ENCODE measurements at places on chromosomes 11 and 22.

GRCh38 chr11:9577556-9577955 lies 4.1 kb downstream of the WEE1 start:
- peak; percentile 42 for DNase-seq

GRCh38 chr11:1012740-1013630 lies 23.5 kb downstream of the MUC6 start:
- no peak for DNase-seq

- DNase-seq: no peak
Observed at GRCh38 chr11:1501421-1502167, 15.0 kb upstream of the MOB2 start.

GRCh38 chr11:120112174-120112796 lies 25.6 kb downstream of the TRIM29 start:
- DNase-seq: no peak

DNA sequence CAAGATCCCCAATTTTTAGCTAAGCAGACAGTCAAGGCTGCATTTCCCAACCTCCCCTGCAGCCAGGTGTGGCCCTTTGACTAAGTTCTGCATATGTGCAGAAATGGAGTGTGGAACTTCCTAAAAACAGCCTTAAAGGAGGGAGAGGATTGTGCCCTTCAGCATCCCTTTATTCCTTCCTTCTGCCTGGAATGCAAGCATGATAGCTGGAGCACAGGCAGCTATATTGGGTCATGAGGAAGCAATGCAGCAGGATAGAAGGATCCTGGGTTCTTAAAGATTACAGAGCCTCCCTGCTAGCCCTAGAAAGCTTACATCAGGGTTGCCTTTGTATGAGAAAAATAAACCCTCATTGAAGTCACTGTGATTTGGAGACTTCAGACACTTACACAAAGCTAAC lies 29.9 kb downstream of the FADD start:
- DNase-seq: no peak

DNA sequence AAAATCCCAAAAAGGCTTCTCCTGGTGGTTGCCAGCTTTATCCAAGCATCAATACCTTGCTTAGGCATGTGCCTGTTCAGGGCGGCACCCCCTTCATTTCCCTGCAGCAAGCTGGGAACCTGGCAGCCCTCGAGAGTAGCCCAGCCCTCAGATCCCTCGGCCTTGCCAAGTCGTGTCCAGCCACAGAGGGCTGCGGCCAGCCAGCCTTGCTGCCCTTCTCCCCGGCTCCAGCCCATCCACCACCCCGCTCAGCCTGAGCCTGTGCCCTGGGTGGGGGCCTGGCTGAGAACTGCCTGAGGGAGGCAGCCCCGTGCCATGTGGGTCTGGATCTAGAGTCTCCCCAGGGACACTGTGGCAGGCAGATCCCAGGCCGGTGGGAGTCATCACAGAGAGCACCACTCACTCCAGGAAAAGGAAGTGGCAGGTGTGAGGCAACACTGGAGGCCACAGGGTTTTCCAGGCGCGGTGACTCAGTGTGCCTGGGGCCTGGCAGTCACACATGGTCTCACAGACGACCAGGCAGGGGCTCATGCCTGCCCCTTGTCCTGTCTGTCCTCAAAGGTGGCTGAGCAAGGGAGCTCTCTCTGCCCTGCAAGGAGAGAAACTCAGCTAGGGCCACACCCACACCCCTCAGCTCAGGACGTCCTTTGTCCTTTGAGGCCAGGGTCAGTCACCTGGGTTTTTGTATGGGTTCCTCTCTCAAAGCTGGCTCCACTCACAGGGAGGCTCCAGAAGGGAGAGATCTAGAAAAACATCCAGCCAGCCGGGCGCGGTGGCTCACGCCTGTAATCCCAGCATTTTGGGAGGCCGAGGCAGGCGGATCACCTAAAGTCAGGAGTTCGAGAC lies 12.2 kb upstream of the CDC42BPG start:
- DNase-seq: peak; percentile 97

DNA sequence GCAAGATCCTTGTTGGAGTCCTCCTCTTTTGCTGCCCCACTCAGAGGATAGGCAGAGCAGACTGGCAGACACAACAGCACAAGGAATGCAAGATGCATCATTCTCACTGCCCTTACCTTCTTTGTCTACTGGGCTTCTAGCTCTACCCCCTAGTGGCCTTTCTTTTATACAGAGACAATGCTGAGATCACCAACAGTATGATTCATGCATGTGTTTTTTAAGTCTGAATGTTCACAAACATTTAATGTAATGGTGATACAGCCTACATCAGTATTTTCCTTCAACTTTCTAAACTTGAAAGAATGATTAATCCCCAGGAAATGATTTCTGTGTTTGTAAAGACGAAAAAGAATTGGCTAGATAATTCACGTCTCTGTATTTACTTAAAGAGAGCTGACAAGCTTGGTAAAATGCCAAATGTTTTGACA lies at the start of gene MMP10:
TSS of gene MMP10 (minus strand) at position 138 of the 428 bp plus-strand sequence. CDS start at position 101, 37 bp downstream.
- DNase-seq: peak; percentile 84

DNA sequence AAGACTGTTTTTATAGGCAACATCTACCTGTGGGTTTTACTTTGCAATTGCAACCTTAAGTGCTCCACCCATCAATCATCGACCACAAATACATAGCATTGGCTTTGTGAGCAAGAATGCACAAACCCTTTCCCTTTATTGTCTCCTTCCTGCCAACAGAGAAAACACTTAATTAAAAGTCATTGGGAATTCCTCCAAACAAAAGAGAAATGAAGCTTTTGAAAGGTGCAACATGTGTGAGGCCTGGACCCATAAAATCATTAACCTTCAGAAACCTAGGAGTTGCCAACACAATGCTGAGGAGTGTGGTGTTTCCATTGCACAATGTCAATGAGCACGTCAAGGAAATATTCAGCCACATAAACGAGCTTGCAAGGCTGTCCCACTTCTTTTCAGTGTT lies 223.2 kb downstream of the BLID start:
- DNase-seq: peak; percentile 31

- no peak for DNase-seq
Observed at GRCh38 chr22:27107386-27107785, 450.0 kb downstream of the MIAT start.

- peak; percentile 23 for DNase-seq
Observed at GRCh38 chr22:46011627-46012181, 34.7 kb upstream of the WNT7B start.
